ENCODE measurements at places on chromosomes 4 and X. TPM values are rescaled to one million over a fixed set of nuclear protein-coding genes. Genes with fewer than 3 reads are reported as not detected.

Gene AMTN
- not detected for total RNA-seq

GRCh38 chrX:13131396-13132137 is 87.1 kb upstream of the FAM9C start:
- no peaks in the 10 kb centered on the region for H3K27me3 ChIP-seq
- H3K27ac ChIP-seq, result no peak overlapping the region
- H3K4me1 ChIP-seq, result peaks cover 18% of the 10 kb centered on the region
- H3K4me3 ChIP-seq, result no peak overlapping the region
- no peaks in the 10 kb centered on the region for H3K36me3 ChIP-seq
- no peak for DNase-seq

DNA sequence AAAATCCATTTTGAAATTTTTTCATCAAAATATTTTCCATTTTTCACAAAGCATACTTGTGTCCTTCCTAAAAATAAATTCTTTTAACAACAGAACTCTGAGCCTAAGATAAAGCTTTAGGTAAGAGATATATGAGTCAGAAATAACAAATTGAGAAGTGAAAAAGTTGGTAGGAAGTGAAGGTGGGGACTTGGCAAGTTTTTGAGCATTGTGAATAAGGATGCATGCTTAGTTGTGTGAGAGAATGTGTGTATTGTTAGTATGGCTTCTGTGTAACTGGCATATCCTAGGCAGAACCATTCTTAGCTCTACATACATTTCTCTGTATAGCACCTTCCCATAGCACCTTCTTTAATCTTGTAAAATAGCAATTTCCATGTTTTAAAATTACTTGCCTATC is 6.8 kb downstream of the ASB5 start:
- H3K27me3 ChIP-seq, result no peaks in the 10 kb centered on the region
- H3K4me1 ChIP-seq, result peaks cover 39% of the 10 kb centered on the region
- H3K36me3 ChIP-seq, result no peaks in the 10 kb centered on the region
- H3K4me3 ChIP-seq, result no peak overlapping the region

DNA sequence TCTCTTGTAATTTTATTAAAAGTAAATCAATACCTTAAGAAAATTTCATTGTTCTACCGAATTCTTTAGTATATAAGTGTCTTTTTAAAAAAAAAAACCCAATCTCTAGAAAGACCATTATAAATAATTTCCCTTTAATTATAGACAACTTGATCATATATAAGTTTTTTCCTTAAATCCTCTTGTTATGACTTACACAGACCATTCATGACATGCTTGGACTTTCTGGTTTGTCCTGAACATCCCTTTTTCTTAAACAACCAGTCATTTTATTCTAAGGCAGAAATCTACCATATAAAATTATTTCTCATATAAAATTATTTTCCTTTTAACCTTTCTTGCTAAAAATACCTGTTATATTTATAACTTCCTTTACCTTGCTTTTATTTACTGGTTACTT is 15.4 kb upstream of the FHDC1 start:
- H3K4me1 ChIP-seq, result no peaks in the 10 kb centered on the region
- DNase-seq, result no peak
- H3K27ac ChIP-seq, result no peak overlapping the region
- no peaks in the 10 kb centered on the region for H3K36me3 ChIP-seq
- H3K27me3 ChIP-seq, result no peaks in the 10 kb centered on the region

DNA sequence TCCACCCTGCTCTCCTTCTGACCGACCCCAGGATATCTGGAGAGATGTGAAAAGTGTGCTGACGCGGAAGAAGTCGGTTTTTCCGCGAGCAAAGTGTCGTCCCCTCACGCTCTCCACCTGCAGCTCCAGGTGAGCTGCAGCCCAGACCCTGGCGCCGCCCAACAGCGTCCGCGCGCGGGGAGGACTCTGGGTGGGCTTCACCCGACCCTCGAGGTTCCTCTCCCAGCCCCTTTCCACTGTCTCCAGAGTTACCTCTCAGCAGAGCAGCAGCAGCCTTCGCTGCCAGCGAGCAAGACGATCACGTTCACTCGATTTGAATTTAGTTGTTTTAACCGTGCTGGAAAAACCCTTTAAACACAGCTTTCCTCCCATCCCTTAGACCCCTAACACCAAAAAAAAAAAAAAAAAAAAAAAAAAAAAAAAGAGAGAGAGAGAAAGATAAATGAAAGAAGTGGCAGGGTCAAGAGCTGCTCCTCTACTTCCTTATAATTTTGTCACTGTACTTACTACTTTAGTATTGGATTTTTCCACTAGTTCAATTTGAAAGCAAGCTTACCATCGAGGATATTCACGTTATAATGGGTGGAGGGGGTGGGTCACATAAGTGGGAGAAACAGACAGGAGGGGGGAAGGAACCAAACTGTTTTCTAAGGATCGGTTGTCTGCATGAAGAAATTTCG is 758 bp upstream of the NR3C2 start:
- H3K4me3 ChIP-seq, result peak overlapping the region; percentile 74
- H3K36me3 ChIP-seq, result no peaks in the 10 kb centered on the region
- no peak for DNase-seq
- peak overlapping the region; percentile 96 for H3K27ac ChIP-seq
- no peaks in the 10 kb centered on the region for H3K27me3 ChIP-seq

Gene GPR34
- 9.1 TPM for total RNA-seq

DNA sequence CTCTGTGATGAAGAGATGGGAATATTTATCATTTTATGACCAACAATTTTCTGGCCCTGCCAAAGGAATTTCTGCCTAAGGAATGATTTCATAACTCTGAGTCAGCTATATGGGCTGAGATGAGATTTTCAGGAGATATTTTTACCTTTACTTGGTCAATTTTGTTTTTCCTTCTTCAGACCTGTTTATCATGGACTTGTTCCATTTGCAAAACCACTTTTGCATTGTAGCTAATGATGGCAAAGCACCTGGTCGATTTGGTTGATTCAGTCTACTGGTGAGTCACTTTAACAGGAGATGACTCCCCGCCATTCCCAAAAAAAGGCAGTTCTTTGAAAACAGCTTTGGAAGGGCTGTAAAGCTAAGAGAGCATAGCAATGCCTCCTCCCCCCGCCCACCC is 53.3 kb downstream of the TEX13A start:
- no peaks in the 10 kb centered on the region for H3K27me3 ChIP-seq
- H3K4me1 ChIP-seq, result no peaks in the 10 kb centered on the region
- no peak overlapping the region for H3K27ac ChIP-seq
- no peak for DNase-seq

Gene GPRIN3
- total RNA-seq, result 3.6 TPM

- H3K4me1 ChIP-seq, result no peaks in the 10 kb centered on the region
- no peak for DNase-seq
- H3K4me3 ChIP-seq, result no peak overlapping the region
- H3K36me3 ChIP-seq, result no peaks in the 10 kb centered on the region
Observed at GRCh38 chrX:56986138-56986537, 9.2 kb downstream of the SPIN3 start.

Data from esophagus muscularis mucosa (tissue), 4 donors.